ENCODE measurements at places on chromosomes 5 and 9.

GRCh38 chr5:173602423-173602822 is 14.0 kb downstream of the BOD1 start:
- no peak for DNase-seq

DNA sequence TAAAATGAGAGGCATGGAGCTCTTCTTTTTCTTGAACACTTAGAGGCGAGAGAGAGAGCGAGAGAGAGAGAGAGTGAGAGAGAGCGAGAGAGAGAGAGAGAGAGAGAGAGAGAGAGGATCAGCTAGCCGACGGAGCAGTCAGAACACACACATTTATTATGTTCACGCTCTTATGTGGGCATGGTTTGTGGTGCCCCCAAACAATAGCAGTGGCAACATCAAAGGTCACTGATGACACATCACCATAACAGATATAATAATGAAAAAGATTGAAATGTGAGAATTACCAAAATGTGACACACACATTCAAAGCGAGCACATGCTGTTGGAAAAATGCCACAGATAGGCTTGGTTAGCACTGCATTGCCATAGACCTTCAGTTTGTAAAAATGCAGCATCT is 116.1 kb downstream of the KDM4C start:
- no peak for DNase-seq

GRCh38 chr5:98999631-99000030 is 70.8 kb upstream of the CHD1 start:
- no peak for DNase-seq

GRCh38 chr9:77907585-77907984 is 124.0 kb downstream of the GNAQ start:
- DNase-seq: no peak

- DNase-seq: no peak
Observed at GRCh38 chr5:143226361-143226760, 177.1 kb downstream of the NR3C1 start.

- DNase-seq: no peak
Observed at GRCh38 chr9:69757996-69758675, 1.7 kb downstream of the PTAR1 start.

DNA sequence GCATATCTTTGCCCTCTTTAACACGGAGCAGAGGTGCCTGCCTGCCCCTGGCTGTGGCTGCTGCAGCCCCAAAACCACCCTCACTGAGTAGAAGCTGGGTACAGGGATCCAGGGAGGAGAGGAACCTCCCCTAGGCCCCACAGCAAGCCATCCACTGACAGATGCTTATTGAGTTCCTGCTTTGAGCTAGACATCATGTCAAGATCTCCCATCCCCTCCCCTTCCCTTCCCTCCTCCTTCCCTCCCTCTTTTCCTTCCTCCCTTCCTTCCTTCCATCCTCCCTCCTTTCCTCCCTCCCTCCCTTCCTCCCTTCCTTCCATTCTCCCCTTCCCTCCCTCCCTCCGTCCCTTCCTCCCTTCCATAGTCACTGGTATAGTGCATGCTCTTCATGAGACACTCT is 29.3 kb downstream of the GOLGA2 start:
- DNase-seq: no peak

DNA sequence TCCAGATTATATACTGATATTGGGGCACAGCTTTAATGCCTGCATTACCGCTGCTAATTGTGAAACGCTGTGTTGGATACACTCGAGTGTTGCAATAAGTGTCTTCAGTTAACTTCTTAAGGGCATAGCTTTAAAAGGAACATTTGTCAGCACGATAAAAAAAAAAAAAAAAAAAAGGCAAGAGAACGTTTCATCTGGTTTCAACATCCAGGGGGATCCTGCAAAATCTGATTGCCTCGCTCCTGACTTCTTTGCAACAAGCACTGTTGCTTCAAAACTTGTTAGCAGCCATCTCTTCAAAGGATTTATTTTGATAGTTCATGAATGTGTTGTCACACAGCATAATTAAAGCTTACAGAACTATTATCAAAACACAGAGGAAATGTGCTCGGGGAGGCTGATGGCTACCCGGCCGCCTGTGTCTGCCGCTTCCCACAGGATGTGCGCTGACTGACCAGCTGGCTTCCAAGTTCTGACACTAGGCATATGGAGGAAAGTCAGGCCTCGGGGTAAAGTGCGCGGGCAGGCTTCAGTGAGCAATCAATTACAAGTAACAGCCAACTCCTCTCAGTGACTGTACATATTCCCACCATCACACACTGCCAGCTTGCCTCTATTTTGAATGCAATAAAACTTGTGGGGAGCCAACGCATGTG is 77.7 kb downstream of the EBF1 start:
- no peak for DNase-seq

DNA sequence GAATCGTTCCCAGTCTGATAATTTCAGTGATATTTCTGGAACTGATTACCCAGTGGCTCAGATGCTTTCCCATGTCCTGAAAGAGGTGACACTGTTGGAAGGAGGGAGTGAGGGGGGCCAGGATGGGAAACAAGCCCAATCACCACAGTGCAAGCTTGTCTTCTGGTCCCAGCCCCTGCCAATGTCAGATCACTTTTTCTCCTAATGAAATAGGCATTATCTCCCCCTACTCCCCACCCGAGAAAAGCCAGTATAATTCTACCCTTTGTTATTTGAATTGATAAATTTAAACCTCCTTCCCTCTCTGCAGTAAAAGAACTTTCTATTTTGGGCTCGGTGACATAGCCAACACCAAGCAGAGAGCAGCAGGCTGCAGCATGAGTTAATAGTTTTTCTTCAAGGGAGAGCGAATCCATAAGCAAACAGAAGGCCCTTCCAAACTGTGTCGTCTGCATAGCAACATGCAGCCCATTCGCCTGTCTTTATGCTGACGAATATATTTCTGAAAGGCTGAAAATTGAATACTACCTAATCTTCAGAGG is 14.6 kb upstream of the PPP2CA start:
- no peak for DNase-seq

GRCh38 chr9:109092587-109092986 is 27.2 kb downstream of the TMEM245 start:
- no peak for DNase-seq

DNA sequence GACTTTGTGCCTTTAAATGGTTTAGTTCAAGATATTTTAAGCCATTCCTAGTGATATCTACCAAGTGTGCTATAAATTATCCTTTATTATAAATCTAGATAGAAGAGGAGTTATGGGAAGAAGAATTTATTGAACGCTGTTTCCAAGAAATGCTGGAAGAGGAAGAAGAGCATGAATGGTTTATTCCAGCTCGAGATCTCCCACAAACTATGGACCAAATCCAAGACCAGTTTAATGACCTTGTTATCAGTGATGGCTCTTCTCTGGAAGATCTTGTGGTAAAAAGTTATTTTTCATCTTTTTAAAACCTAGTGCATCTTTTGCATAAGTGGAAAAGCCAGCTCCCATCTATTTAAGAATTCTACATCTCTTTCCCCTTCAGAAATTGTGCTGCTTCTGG is 18.6 kb downstream of the SLC23A1 start:
- no peak for DNase-seq

GRCh38 chr5:10077791-10078545 is 171.7 kb downstream of the ATPSCKMT start:
- no peak for DNase-seq

GRCh38 chr9:35882263-35882848 is 12.2 kb upstream of the OR13J1 start:
- DNase-seq: peak; percentile 62

DNA sequence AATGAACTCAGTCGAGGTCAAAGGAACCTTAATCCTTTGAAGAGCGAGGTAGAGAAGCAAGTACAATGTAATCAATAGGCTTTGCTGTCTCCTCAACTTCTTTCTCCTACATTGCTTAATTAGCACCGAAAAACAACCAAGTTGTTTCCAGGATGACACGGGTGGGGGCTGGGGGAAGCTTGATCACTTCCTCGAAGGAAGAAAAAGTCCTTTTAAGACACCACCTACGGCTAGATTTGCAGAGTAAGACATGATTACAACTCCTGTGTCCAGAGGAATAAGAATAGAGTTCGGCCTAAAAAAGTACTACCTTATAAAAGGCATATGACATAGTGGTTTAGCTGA is 811 bp upstream of the ARRDC3 start:
- DNase-seq: no peak

DNA sequence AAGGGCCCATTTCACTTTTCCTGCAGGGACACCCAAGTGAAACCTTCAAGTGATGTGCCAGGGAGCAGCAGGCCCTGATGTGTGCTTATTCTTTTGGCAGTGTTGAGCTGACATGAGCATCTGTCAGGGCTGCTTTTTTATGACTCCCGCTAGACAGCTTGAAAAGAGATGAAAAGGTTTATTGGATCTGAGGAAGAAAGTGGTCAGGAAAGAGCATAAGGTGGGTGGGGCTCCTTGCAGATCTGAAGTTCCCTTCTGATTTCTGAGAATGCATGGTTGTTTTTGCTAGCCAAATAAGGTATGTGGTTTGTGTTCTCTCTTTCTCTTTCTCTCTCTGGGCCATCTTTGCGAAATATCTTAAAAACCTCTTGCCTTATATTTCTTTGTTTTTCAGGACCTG is 316.1 kb downstream of the DMRT2 start:
- no peak for DNase-seq

GRCh38 chr5:121378046-121378445 is 473.6 kb upstream of the FTMT start:
- DNase-seq: no peak

DNA sequence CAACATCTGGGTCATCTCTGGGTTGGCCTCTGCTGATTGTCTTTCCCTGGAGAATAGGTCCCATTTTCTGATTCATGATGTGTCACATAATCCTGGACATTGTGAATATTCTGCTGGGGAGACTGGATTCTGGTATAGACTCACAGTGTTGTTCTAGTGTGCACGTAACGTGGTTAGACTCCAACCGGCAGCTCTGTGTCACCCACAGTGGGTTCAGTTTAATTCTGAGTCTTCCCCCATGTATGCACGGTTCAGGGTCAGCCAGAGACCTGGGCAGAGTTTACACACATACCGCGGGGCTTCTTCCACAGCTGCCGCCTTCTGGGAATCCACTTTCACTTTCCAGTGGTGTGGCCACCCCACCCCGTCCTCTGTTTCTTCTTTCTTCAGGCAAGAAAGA is 38.0 kb upstream of the LRRC14B start:
- DNase-seq: no peak

GRCh38 chr5:52657247-52657645 is 130.5 kb upstream of the ITGA1 start:
- DNase-seq: no peak

DNA sequence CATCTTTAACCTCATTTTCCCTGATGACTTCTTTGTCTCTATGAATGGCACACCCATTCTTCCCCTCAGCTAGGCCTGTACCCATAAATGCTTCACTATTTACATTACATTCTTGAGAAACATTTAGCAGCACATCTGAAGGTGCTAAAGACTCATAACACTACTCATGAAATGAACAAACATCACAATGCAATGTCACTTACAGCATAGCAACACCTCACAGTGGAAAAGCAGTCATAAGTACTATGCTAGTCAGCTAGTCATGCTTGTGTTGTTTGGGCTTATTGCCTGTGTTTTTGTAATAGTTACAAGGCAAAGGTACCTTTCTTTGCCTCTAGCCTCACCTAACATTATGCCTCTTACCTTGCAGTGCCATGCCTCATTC is 228.9 kb downstream of the KIAA0825 start:
- no peak for DNase-seq

DNA sequence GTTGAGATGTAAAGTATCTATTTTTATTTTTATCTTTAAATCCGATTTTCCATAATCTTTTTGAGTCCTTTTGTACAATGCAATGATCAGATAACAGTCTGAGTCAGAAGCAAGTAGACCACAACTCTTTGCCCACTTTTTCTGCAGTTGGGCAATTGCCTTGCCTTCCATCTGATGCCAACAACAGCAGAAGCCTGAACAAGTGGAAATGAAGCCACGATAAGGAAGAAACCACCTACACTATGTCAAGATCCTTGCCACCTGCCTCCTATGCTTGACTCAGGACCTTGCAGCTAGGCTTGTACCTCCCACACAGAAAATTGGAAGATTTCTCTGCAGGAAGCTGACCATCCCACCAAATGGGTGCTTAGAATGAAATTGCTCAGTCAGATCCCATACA is 78.6 kb downstream of the ANXA1 start:
- no peak for DNase-seq

GRCh38 chr9:92543972-92544371 is 8.2 kb upstream of the ECM2 start:
- DNase-seq: no peak

DNA sequence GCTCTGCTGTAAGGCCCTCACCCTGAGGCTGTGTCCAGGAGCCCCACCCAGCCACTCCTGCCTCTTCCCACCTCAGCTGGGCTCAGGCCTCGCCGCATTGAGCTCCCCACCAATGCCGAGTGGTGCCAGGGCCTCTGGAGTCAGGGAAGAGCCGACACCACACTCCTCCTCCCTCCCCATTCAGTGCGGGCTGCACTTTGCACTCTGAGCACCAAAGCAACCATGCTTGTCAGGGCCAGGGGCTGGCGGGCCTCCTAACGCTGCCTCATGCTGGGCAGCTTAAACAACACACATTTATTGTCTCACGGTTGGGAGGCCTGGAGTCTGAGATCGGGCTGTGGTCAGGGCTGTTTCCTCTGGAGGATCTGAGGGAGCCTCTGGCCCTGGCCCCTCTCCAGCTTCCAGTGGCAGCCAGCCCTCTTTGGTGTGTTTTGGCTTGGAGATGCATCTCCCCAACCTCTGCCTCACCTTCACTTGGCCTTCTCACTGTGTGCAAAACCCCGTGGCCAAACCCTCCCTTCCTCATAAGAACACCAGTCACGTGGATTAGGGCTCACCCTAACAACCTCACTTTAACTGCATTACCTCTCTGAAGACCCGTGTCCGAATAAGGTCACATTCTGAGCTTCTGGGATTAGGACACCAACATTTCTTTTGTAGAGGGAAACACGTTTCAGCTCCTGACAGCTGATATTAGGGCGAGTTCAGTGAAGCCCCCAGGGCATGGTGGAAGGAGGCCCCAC is 157.8 kb downstream of the MED10 start:
- no peak for DNase-seq

- DNase-seq: no peak
Observed at GRCh38 chr9:98962181-98962560, 18.5 kb downstream of the COL15A1 start.

- DNase-seq: no peak
Observed at GRCh38 chr5:96771395-96771794, 36.4 kb downstream of the ERAP1 start.

GRCh38 chr5:113478691-113479090 is 9.6 kb downstream of the MCC start:
- DNase-seq: no peak

DNA sequence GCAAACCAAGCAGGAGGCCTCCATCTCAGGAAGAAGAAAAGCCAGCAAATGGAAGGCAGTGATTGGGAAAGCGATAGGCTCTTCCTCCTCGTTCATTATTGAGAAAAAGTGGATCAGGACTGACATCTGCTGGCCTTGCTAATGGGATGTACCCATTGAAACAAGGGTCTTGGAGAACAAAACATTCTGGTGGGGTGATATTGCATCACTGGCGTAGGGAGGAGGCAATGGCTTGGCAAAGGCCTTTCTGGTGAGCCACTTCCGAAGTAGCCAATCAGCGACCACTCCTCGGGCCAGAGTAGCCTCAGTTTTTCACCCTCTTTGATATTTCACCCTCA is 86.7 kb upstream of the NFIB start:
- DNase-seq: no peak

- DNase-seq: no peak
Observed at GRCh38 chr5:179211068-179211467, 134.2 kb downstream of the ADAMTS2 start.

GRCh38 chr5:171120986-171121622 is 187.9 kb upstream of the TLX3 start:
- DNase-seq: no peak

Data from activated CD8-positive, alpha-beta memory T cell treated with anti-CD3 and anti-CD28 coated beads for 4 hours (primary cell).